HuH-7 (cell line): ENCODE measurements at places on chromosomes 2 and 18.

DNA sequence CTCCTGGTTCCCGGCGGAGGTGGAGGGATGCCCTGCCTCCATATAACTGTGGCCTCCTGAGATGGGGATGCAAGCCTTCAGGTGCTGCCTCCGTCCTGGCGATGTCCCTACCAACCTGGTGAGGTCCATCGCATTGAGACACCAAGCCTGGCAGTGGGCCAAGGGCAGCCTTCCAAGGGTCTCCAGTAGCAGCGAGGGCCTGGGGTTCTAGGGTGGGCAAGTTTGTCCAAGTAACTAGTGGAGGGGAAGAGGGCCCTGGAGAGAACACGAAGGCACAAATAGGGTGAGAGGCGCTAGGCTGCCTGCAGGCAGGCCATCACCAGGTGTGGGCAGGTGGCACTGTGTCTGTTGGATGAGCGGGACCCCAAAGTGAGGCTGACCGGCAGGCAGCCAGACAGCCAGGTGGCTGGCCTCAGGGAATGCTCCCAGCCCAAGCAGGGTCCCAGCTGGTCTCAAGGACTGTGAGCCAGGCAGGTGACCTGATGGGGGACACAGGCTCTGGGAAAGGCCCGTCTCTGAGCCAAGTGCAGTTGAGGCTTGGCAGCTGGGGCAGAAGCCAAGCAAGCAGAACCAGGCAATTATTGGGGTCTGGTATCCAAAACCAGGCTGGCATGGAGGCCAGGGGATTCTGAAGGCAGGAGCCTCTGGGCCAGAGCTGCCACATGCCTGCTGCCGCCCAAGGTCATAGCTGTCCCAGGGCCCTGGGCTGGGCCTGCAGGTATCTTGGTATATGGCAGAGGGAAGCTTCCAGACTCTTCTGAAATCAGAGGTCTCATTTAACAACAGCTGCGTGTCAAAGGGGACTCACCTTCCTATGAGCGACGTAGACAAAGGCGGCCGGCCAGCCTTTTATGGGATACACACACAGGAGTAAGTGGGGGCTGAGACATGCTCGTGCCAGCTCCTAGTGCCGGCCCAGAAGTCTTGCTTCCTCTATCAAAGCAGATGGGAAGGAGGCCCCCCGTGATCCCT is 23.4 kb downstream of the RAMP1 start:
- DNase-seq: no peak

GRCh38 chr2:211928201-211928600 is 610.4 kb downstream of the ERBB4 start:
- no peak for DNase-seq

DNA sequence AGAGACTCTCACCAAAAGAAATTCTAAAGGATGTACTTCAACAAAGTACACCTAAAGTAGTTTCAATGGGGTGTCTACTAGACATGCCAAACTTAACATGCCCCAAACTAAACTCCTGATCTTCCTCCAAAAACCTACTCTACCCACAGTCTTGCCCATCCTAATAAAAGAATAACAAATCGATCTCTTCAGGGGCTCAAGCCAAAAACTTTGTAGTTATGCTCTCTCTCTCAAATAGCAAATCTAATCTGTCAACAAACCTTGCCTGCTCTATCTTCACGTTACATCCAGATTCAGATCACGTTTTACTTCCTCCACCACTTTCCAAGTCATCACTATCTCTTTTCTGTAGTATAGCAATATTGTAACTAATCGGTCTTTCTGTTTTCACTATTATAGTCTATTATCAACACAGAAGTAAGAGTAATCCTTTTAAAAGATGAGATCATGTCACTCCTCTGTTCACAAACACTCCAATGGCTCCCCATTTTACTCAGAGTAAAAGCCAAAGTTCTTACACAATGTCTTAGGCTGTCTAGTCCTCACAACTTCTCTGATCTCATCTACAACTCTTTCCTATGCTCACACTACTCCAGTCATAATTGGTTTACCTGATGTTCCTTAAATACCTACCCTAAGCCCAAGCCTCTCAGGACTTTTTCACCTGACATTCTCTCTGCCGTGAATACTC is 79.9 kb downstream of the THADA start:
- no peak for DNase-seq

GRCh38 chr2:207180741-207181140 is 15.0 kb upstream of the KLF7 start:
- no peak for DNase-seq

GRCh38 chr18:9558387-9559064 is 55.8 kb downstream of the PPP4R1 start:
- DNase-seq: no peak

- DNase-seq: no peak
Observed at GRCh38 chr2:26043862-26044696, 10.2 kb downstream of the RAB10 start.
